ENCODE measurements at places on chromosomes 12 and 14. TPM values are rescaled to one million over a fixed set of nuclear protein-coding genes. Genes with fewer than 3 reads are reported as not detected.

The CYP27B1 gene
- 3.1 TPM for total RNA-seq

The CCER1 gene
- not detected for total RNA-seq

The POTEM gene
- total RNA-seq = not detected

The SMCO3 gene
- total RNA-seq = not detected

The ADAMTS20 gene
- 1.1 TPM for total RNA-seq

The KRT8 gene
- total RNA-seq = 1,663 TPM

The GARIN6 gene
- total RNA-seq = not detected

The EIF2B2 gene
- 41.6 TPM for total RNA-seq

The SERPINA10 gene
- total RNA-seq = not detected

The LRFN5 gene
- total RNA-seq = 1.7 TPM

The LRP1 gene
- 87.7 TPM for total RNA-seq

The BBOF1 gene
- 3.9 TPM for total RNA-seq

The OR6C76 gene
- total RNA-seq = not detected

The PZP gene
- 0.20 TPM for total RNA-seq

The TEX52 gene
- not detected for total RNA-seq

The ATXN7L3B gene
- total RNA-seq = 55.7 TPM

The OR4E2 gene
- total RNA-seq = not detected

DNA sequence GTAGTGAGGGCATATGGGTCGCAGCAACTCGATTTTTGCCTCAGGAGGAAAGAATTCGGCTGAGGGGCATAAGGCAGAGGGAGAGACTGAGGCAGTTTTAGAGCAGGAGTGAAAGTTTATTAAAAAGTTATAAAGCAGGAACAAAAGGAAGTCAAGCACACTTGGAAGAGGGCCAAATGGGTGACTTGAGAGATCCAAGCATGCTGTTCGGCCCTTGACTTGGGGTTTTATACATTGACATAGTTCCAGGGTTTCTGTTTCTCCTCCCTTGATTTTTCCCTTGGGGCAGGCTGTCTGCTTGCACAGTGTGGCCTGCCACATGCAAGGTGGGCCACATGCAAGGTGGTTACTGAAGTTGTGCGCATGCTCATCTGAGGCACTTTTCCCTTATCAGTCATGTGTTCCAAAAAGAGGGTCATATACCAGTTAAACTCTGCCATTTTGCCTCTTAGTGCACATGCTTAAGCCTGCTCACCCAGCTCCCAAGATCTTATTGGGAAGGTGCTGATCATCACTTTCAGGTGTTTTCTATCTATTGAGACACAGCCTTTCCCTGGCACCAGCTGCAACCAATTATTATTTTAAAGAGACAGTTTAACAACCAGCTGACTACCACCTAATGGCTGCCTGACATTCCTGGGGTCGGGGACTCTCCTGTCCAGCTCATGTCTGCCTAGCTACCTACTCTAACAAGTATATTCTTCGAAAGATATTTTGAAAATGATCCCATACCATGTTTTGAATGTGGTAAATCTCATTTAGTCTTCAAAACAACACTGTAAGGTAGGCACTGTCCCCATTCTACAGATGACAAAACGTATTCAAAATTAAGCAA is 19.9 kb downstream of the PTGER2 start:
- no peak overlapping the region for H3K4me3 ChIP-seq
- H3K4me1 ChIP-seq = no peaks in the 10 kb centered on the region
- no peaks in the 10 kb centered on the region for H3K27me3 ChIP-seq
- no peak overlapping the region for H3K27ac ChIP-seq
- no peaks in the 10 kb centered on the region for H3K36me3 ChIP-seq

GRCh38 chr12:87283111-87283510 is 746.1 kb downstream of the C12orf50 start:
- no peaks in the 10 kb centered on the region for H3K27me3 ChIP-seq
- no peaks in the 10 kb centered on the region for H3K4me1 ChIP-seq
- H3K4me3 ChIP-seq = no peak overlapping the region

DNA sequence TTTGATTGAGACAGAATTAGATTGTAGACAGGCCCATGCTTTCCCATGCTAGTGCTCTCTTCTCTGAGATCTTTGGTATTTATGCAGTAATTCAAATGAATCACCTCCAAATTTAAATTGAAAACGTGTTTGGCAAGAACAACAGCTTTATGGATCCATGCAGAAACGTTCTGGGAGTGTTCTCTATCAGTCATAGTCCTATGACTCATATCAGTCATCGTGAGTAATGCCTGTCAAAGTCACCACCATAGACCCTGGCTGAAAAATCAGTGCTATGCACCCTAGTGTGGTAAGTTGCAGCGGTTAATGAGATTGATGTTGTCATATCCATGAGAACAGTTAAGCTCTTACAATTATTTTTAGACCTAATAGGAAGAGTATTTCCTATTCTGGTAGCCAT is 90.1 kb upstream of the FOXG1 start:
- DNase-seq = no peak
- H3K27ac ChIP-seq = no peak overlapping the region
- no peaks in the 10 kb centered on the region for H3K36me3 ChIP-seq
- no peak overlapping the region for H3K4me3 ChIP-seq

- no peak for DNase-seq
- H3K27ac ChIP-seq = no peak overlapping the region
- no peak overlapping the region for H3K4me3 ChIP-seq
- no peaks in the 10 kb centered on the region for H3K4me1 ChIP-seq
Observed at GRCh38 chr14:71438684-71439083, 493.5 kb upstream of the RGS6 start.

DNA sequence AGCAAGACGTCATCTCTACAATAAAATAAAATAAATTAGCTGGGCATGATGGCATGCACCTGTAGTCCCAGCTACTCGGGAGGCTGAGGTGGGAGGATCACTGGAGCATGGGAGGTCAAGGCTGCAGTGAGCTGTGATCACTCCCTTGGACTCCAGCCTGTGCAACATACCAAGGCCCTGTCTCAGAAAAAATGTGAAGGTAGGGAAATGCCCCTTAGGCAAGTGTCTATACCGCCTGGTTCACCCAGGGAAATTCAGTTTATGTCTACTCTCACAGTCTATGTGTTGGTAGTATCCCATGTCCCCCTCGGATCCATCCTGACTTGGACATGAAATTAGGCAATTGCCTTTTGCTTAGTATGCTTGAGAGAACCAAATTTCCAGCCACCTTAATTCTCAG is 88.4 kb upstream of the TMEM132C start:
- DNase-seq = peak; percentile 17
- no peaks in the 10 kb centered on the region for H3K36me3 ChIP-seq
- H3K27ac ChIP-seq = no peak overlapping the region
- no peak overlapping the region for H3K4me3 ChIP-seq
- H3K4me1 ChIP-seq = no peaks in the 10 kb centered on the region

- no peak overlapping the region for H3K4me3 ChIP-seq
- no peak overlapping the region for H3K27ac ChIP-seq
- no peaks in the 10 kb centered on the region for H3K27me3 ChIP-seq
- DNase-seq = no peak
- no peaks in the 10 kb centered on the region for H3K4me1 ChIP-seq
Observed at GRCh38 chr14:91135039-91135438, 21.2 kb downstream of the DGLUCY start.

DNA sequence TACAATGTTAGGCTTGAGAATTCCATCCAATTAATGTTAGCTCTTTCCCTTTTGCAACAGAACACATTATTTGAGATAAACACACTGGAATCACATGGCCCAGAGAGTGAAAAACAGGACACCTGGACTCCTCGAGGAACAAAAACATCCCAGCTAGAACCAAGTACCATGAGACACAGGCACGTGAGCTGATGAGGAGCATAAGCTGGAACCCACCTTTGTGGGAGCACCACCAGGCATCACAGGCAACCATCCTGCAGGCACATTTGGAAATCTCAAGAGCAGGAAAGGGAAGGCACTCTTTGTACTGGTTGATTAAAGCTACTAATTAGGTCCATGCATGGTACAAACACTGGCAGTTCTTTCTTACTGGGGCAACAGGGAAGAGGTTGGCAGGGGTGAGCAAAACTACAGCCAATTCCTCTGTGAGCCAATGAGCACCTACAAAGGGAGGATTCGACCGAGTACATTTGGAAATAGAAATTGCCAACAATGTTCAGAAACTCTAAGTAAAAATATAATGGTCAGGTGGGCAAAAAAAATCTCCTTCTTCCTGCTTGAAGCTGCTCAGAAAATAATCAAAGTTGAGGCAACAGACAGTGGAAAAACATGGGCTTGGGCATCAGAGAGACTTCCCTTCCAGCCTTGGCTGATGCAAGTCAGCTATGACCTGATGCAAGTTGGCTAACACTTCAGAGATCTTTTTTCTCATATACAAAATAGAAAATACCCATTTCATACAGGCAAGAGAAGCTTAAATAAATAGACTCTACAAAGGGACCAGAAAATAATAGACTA is 216.7 kb downstream of the NUAK1 start:
- H3K4me3 ChIP-seq = no peak overlapping the region
- no peak for DNase-seq
- no peaks in the 10 kb centered on the region for H3K4me1 ChIP-seq

GRCh38 chr12:59678759-59679411 is 83.1 kb downstream of the SLC16A7 start:
- H3K4me1 ChIP-seq = no peaks in the 10 kb centered on the region
- no peak for DNase-seq
- no peaks in the 10 kb centered on the region for H3K36me3 ChIP-seq
- H3K4me3 ChIP-seq = no peak overlapping the region

GRCh38 chr14:90453401-90453951 is 56.6 kb downstream of the CALM1 start:
- no peaks in the 10 kb centered on the region for H3K27me3 ChIP-seq
- peaks cover under 1% of the 10 kb centered on the region for H3K4me1 ChIP-seq
- DNase-seq = no peak
- H3K4me3 ChIP-seq = no peak overlapping the region
- peak overlapping the region; percentile 73 for H3K27ac ChIP-seq

- peaks cover 4% of the 10 kb centered on the region for H3K36me3 ChIP-seq
- H3K27ac ChIP-seq = no peak overlapping the region
- peak; percentile 71 for DNase-seq
Observed at GRCh38 chr12:104138797-104139152, 765 bp upstream of the NFYB start.

- H3K4me1 ChIP-seq = no peaks in the 10 kb centered on the region
- no peak overlapping the region for H3K4me3 ChIP-seq
- no peak for DNase-seq
- no peaks in the 10 kb centered on the region for H3K36me3 ChIP-seq
- no peak overlapping the region for H3K27ac ChIP-seq
Observed at GRCh38 chr14:102471921-102472790, 37.4 kb downstream of the ANKRD9 start.

GRCh38 chr12:109618082-109618481 is 44.5 kb downstream of the MVK start:
- DNase-seq = no peak
- H3K4me1 ChIP-seq = peaks cover 12% of the 10 kb centered on the region
- H3K27me3 ChIP-seq = no peaks in the 10 kb centered on the region

DNA sequence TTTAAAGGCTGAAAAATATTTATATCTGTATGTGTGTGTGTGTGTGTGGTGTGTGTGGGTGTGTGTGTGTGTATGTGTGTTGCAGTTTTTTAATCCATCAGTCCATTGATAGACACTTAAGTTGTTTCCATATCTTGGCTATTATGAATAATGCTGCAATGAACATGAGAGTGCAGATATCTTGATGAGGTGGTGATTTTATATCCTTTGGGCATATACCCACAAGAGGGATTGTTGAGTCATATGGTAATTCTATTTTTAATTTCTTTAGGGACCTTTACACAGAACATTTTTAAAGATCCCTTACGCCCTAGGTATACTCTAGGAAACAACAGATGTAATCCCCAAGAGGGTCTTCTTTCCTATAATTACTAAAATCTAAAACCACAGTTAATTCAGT is 154.5 kb upstream of the CLEC14A start:
- no peak overlapping the region for H3K27ac ChIP-seq
- no peaks in the 10 kb centered on the region for H3K4me1 ChIP-seq
- H3K27me3 ChIP-seq = no peaks in the 10 kb centered on the region
- no peaks in the 10 kb centered on the region for H3K36me3 ChIP-seq
- DNase-seq = no peak

DNA sequence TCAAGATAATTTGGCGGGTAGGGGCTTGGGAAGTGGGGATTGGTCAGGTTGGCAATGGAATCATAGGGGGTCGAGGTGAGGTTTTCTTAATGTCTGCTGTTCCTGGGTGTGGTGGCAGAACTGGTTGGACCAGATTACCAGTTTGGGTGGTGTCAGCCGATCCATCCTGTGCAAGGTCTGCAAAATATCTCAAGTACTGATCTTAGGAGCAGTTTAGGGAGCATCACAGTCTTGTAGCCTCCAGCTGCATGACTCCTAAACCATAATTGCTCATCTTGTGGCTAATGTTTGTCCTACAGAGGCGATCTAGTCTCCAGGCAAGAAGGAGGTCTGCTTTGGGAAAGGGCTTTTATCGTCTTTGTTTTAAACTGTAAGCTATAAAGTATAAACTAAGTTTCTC is 868.4 kb downstream of the DIO2 start:
- peak; percentile 46 for DNase-seq
- H3K4me3 ChIP-seq = no peak overlapping the region
- H3K27me3 ChIP-seq = no peaks in the 10 kb centered on the region

GRCh38 chr12:100799770-100800169 is 5.2 kb downstream of the ANO4 start:
- H3K4me3 ChIP-seq = no peak overlapping the region
- H3K27me3 ChIP-seq = peaks cover 10% of the 10 kb centered on the region
- no peaks in the 10 kb centered on the region for H3K36me3 ChIP-seq
- H3K27ac ChIP-seq = no peak overlapping the region

- peaks cover 4% of the 10 kb centered on the region for H3K4me1 ChIP-seq
- no peak for DNase-seq
- H3K27me3 ChIP-seq = no peaks in the 10 kb centered on the region
- no peak overlapping the region for H3K27ac ChIP-seq
- H3K4me3 ChIP-seq = no peak overlapping the region
Observed at GRCh38 chr14:85788470-85789233, 258.7 kb downstream of the FLRT2 start.

Data from endodermal cell (in vitro differentiated cells).